ENCODE measurements at places on chromosomes 7 and 10.

GRCh38 chr10:97380516-97380915 lies 20.6 kb downstream of the RRP12 start:
- H3K27ac ChIP-seq, result no peak overlapping the region
- DNase-seq, result no peak
- peaks cover 25% of the 10 kb centered on the region for H3K36me3 ChIP-seq
- no peaks in the 10 kb centered on the region for H3K4me1 ChIP-seq
- H3K27me3 ChIP-seq, result no peaks in the 10 kb centered on the region

DNA sequence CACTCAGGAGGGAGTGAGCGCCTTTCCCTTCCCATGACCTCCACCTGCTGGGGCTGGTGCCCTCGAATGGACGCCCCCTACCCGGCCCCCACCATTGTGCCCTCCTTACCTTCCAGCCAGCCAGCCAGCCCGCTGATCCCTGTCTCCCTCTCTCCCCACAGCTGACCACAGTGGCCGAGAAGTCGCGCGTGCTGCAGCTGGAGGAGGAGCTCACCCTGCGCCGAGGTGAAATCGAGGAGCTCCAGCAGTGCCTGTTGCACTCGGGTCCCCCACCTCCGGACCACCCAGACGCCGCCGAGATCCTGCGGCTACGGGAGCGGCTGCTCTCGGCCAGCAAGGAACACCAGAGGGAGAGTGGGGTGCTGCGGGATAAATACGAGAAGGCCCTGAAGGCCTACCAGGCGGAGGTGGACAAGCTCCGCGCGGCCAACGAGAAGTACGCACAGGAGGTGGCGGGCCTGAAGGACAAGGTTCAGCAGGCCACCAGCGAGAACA lies 77.9 kb upstream of the GTF2IRD1 start:
- H3K36me3 ChIP-seq, result no peaks in the 10 kb centered on the region
- DNase-seq, result no peak
- no peak overlapping the region for H3K27ac ChIP-seq
- H3K27me3 ChIP-seq, result no peaks in the 10 kb centered on the region

GRCh38 chr7:466465-467191 lies 53.0 kb downstream of the PDGFA start:
- no peak overlapping the region for H3K4me3 ChIP-seq
- no peaks in the 10 kb centered on the region for H3K27me3 ChIP-seq
- no peak for DNase-seq
- H3K4me1 ChIP-seq, result no peaks in the 10 kb centered on the region
- no peak overlapping the region for H3K27ac ChIP-seq

DNA sequence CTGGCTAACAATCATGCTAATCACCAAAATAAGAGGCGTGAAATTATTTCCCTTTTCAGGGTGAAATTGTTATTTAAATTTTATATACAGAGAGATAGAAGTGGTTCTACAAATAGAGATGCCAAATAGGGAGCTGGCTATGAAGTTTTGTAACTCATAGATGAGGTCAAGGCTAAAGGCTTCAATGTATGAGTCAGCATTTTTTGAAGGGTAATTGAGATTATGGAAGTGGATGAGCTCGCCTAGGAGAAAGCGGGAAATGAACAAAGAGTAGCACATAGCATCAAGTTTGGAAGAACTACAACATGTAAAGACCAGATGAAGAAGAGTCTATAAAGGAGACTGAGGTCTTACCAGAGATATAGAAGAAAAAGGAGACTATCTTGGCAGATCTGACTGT lies 838.1 kb downstream of the DNAJB9 start:
- no peak for DNase-seq
- H3K4me1 ChIP-seq, result no peaks in the 10 kb centered on the region
- H3K27ac ChIP-seq, result no peak overlapping the region
- no peaks in the 10 kb centered on the region for H3K36me3 ChIP-seq
- H3K27me3 ChIP-seq, result no peaks in the 10 kb centered on the region

- H3K27ac ChIP-seq, result no peak overlapping the region
- no peak overlapping the region for H3K4me3 ChIP-seq
- H3K4me1 ChIP-seq, result peaks cover 9% of the 10 kb centered on the region
- peaks cover 60% of the 10 kb centered on the region for H3K36me3 ChIP-seq
- no peaks in the 10 kb centered on the region for H3K27me3 ChIP-seq
- DNase-seq, result no peak
These were observed 6.5 kb downstream of the ZSWIM8 start for GRCh38 chr10:73791871-73792400.

DNA sequence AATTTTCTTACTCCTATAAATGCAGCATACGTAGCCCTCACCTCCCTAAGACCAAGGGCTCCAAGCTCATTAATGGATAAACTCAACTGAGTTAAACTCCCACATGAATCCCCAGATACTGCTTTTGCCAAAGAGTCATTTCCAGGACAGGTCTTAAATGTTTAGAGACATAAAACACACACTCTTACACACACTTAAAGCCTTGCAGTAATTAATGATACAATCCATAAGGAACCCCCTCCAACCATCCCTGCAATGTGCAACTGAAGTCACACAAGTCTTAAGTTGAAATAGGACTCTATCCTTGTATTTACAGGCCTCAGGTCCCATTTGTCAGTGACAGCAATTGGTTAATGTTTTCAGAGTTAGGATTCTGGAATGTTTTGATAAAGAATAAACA lies 194.1 kb downstream of the FANK1 start:
- H3K27ac ChIP-seq, result no peak overlapping the region
- no peaks in the 10 kb centered on the region for H3K36me3 ChIP-seq
- no peaks in the 10 kb centered on the region for H3K27me3 ChIP-seq

DNA sequence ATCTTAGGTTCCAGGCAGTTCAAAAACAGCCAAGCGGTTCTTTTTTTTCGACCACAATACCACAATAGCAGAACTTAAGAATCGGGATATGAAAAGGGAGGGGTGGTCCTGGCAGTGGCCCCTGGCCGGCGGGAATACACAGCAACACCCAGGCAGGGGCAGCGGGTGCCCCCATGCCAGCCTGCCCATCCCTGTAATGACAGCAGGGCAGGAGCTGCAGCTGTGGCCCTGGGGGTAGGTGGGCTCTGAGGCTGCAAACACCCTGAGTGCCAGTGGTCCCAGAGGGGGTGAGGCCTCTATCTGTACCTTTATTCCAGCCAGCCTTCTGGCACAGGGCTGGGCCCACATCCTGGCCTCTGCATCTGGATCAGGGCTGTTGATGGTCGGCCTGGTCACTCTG lies 247.4 kb downstream of the SEMA3D start:
- H3K27ac ChIP-seq, result no peak overlapping the region
- no peaks in the 10 kb centered on the region for H3K4me1 ChIP-seq
- H3K36me3 ChIP-seq, result no peaks in the 10 kb centered on the region
- H3K4me3 ChIP-seq, result no peak overlapping the region

DNA sequence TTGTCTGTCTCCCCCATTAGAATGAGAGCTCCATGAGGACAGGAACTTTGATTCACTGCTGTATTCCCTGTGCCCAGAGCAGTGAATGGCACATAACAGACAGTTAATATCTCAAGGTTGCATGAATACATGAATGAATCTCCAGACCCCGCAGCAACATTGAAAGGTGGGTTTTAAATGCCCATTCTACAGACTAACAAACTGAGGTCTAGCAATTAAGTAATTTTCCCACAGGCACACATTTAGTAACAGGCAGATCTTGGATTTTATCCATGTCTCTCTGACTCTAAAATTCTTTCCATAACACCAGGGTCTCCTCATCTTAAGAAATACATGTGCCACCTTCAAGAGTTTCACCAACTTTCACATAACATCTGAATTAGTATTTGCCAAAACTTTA lies 104.7 kb upstream of the ARID5B start:
- no peak overlapping the region for H3K27ac ChIP-seq
- H3K4me1 ChIP-seq, result no peaks in the 10 kb centered on the region
- no peaks in the 10 kb centered on the region for H3K36me3 ChIP-seq
- no peak for DNase-seq
- H3K4me3 ChIP-seq, result no peak overlapping the region

- H3K27me3 ChIP-seq, result no peaks in the 10 kb centered on the region
- no peak overlapping the region for H3K27ac ChIP-seq
- no peaks in the 10 kb centered on the region for H3K4me1 ChIP-seq
- H3K36me3 ChIP-seq, result no peaks in the 10 kb centered on the region
- no peak for DNase-seq
These were observed 57.2 kb downstream of the ARHGAP12 start for GRCh38 chr10:31871266-31872065.

- H3K36me3 ChIP-seq, result peaks cover 16% of the 10 kb centered on the region
- no peaks in the 10 kb centered on the region for H3K27me3 ChIP-seq
- H3K4me3 ChIP-seq, result no peak overlapping the region
- H3K4me1 ChIP-seq, result peaks cover 23% of the 10 kb centered on the region
- no peak for DNase-seq
These were observed 13.8 kb downstream of the DAGLB start for GRCh38 chr7:6433784-6434615.

- H3K4me1 ChIP-seq, result no peaks in the 10 kb centered on the region
- peak; percentile 9 for DNase-seq
- H3K4me3 ChIP-seq, result no peak overlapping the region
- H3K27me3 ChIP-seq, result no peaks in the 10 kb centered on the region
These were observed 66.4 kb downstream of the MGAM2 start for GRCh38 chr7:142177869-142178268.

GRCh38 chr10:29355411-29355991 lies 66.6 kb downstream of the LYZL1 start:
- no peak for DNase-seq
- no peaks in the 10 kb centered on the region for H3K27me3 ChIP-seq
- H3K4me1 ChIP-seq, result no peaks in the 10 kb centered on the region
- H3K27ac ChIP-seq, result no peak overlapping the region

GRCh38 chr10:117413928-117414618 lies 38.8 kb upstream of the PDZD8 start:
- H3K4me3 ChIP-seq, result no peak overlapping the region
- H3K36me3 ChIP-seq, result no peaks in the 10 kb centered on the region

- H3K36me3 ChIP-seq, result no peaks in the 10 kb centered on the region
- no peak overlapping the region for H3K4me3 ChIP-seq
- peak; percentile 11 for DNase-seq
- H3K27me3 ChIP-seq, result peaks cover 3% of the 10 kb centered on the region
- H3K4me1 ChIP-seq, result no peaks in the 10 kb centered on the region
- no peak overlapping the region for H3K27ac ChIP-seq
These were observed 16.1 kb upstream of the LAMB4 start for GRCh38 chr7:108146070-108146842.

DNA sequence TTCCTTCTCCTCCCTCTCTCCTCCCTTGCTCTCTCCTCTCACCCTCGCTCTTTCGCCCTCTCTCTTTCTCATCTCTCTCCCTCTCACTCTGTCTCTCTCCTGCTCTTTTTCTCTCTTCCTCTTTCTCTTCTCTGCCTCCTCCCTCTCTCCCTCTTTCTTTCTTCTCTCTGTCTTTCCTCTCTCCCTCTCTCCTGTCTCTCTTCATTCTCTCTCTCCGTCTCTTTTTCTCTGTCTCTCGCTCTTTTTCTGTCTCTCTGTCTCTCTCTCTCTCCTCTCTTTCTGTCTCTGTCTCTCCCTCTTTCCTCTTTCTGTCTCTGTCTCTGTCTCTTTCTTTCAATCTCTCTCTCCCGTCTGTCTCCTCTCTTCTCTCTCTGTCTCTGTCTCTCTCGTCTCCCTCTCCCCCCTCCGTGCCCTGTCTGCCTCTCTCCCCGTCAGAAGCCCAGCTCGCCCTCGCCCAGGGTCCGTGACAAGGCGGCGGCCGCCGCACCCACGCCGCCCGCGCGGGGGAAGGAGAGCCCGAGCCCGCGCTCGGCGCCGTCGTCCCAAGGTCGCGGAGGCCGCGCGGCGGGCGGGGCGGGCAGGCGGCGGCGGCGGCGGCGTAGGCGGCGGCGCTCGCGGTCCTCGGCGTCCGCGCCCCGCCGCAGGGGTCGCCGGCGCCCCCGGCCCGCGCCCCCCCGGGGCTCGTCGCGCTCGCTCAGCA lies 21.3 kb upstream of the HSPB1 start:
- no peak overlapping the region for H3K4me3 ChIP-seq
- no peak for DNase-seq
- no peaks in the 10 kb centered on the region for H3K36me3 ChIP-seq

DNA sequence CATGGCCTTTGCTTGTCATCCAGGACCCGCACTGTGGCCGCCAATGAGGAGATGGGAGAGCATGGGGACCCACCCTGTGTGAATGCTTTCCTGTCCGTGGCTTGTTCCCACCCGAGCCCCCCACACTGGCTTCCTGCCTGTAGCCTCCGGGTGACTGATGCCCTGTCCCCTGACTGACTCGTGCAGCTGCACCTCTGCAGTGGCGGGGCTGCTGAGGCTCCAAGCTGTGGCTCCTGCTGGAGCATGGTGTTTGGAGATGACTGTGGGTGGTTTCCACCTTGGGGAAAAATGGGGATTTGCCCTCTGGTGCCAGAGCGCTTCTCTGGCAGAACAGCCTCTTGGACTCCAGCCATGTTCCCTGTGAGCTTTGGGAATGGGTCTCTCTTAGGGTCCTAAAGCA lies 2.1 kb downstream of the CAMK1D start:
- H3K36me3 ChIP-seq, result no peaks in the 10 kb centered on the region
- no peak for DNase-seq
- no peak overlapping the region for H3K27ac ChIP-seq
- peaks cover 28% of the 10 kb centered on the region for H3K4me1 ChIP-seq
- no peaks in the 10 kb centered on the region for H3K27me3 ChIP-seq

- H3K27me3 ChIP-seq, result no peaks in the 10 kb centered on the region
- no peak overlapping the region for H3K27ac ChIP-seq
- no peak overlapping the region for H3K4me3 ChIP-seq
These were observed 27.0 kb upstream of the UBN2 start for GRCh38 chr7:139203992-139204391.

GRCh38 chr10:127578961-127579305 lies 29.8 kb downstream of the NPS start:
- no peak overlapping the region for H3K27ac ChIP-seq
- no peak overlapping the region for H3K4me3 ChIP-seq
- H3K36me3 ChIP-seq, result no peaks in the 10 kb centered on the region
- DNase-seq, result no peak
- no peaks in the 10 kb centered on the region for H3K4me1 ChIP-seq
- H3K27me3 ChIP-seq, result no peaks in the 10 kb centered on the region

DNA sequence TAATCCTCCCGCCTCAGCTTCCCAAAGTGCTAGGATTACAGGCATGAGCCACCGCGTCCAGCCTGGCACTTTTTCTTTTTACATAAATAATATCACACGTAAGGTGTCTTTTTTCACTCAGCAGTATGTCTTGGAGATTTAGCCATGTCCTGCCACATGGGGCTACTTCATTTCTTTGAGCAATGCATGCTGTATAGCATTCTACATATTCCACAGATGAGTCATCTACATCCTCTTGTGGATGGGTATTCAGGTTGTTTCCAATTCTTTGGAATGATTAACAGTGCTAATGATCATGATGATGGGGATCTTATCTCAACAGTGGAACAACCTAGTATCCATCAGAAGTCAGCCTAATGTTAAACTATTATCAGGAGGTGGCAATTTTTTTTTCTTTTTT lies 50.8 kb downstream of the ZNF503 start:
- no peaks in the 10 kb centered on the region for H3K36me3 ChIP-seq
- no peak overlapping the region for H3K27ac ChIP-seq
- H3K4me3 ChIP-seq, result no peak overlapping the region
- peaks cover 2% of the 10 kb centered on the region for H3K27me3 ChIP-seq
- no peak for DNase-seq

- H3K36me3 ChIP-seq, result no peaks in the 10 kb centered on the region
- H3K4me3 ChIP-seq, result no peak overlapping the region
- no peaks in the 10 kb centered on the region for H3K27me3 ChIP-seq
- H3K27ac ChIP-seq, result no peak overlapping the region
- peaks cover 4% of the 10 kb centered on the region for H3K4me1 ChIP-seq
These were observed 217.6 kb downstream of the MLLT10 start for GRCh38 chr10:21751341-21752310.
